Activated CD4-positive, alpha-beta T cell treated with anti-CD3 and anti-CD28 coated beads, Interleukin-2, Interleukin-6, amounts not matched to agents 100 ng/mL and 50 ng/mL, durations not matched to agents 16 hours and 8 hours (primary cell): ENCODE measurements at places on chromosomes 4 and X.
A peak's percentile ranks its signal among the peaks of the same experiment; 100 is the strongest.

- no peak for DNase-seq
Observed at GRCh38 chr4:94447754-94448411, 3.9 kb upstream of the PDLIM5 start.

DNA sequence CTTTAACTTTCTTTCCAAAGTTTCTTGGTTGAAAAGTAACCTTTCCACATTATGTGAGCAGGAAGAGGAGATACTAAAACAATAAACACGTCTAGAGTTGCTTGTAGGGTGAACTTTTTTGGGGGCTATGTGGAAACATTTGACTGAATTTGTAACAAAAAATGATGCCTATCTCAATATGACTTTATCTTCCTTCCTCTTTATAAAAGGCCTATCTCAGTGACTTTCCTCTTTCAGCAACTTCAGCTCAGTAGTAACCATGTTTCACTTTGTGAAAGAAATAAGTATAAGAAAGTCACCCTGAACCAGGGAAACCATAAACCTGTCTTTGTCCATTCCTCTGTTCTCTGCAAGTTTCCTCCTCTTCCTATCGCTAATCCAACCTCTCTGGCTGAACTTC lies 124.7 kb upstream of the TMEM164 start:
- no peak for DNase-seq

DNA sequence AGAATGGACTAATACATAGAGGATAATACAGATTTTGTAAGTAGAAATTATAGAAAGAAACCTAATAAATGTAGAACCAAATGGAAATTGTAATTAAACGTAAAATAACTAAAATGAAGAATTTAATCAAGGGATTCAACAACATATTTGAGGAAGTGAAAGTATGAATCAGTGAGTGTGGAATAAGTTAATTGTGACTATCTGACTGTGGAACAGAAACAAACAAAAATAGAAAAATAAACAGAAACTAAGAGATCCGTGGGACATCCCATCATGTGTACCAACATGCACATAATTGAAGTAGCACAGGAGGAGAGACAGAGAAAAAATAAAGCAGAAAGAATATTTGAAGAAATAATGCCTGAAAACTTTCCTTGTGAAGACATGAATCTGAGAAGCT lies 208.6 kb upstream of the TACR3 start:
- no peak for DNase-seq

DNA sequence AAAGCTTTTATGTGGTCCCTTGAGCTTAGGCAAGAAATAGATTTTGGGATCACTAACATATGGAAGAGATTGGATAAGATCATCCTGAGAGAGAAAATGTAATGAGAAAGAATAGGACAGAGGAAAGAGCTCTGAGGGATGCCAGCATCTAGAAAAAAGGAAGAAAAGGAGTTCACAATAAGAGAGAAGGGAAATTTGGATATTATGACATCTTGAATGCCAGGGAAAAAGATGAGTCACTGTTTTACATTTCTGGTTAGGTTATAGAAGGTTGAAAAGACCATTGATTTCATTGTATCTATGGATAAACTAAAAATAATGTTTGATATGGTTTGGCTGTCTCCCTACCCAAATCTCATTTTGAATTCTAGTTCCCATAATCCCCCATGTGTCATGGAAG lies 208.5 kb downstream of the MAD2L1 start:
- no peak for DNase-seq

DNA sequence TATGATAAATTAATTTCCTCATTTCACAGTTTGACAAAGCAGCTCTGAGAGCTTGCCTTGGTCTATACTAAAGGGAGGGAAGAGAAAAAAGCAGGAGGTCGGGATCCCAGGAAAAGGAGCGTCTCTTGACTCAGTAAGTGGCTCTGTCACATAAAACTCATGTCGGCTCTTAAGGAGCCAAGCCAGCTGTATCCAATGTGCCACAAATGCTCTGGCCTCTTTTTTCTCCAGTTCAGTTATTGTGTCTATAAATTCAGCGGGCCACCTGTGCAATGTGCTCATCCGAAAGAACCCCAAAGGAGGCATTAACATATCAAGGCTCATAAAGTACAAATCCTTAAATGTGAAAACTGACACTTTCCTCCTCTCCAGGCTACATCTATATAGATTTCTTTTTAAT lies 337.7 kb upstream of the FAM241A start:
- DNase-seq = no peak

- DNase-seq = no peak
Observed at GRCh38 chr4:128830906-128831503, 21.5 kb downstream of the JADE1 start.

- no peak for DNase-seq
Observed at GRCh38 chr4:30005995-30006394, 714.2 kb upstream of the PCDH7 start.

GRCh38 chr4:10164877-10165283 lies 48.3 kb upstream of the WDR1 start:
- peak; percentile 16 for DNase-seq

GRCh38 chr4:140689623-140690022 lies 66.6 kb downstream of the TBC1D9 start:
- DNase-seq = no peak

- no peak for DNase-seq
Observed at GRCh38 chr4:40734497-40734896, 15.3 kb upstream of the NSUN7 start.

DNA sequence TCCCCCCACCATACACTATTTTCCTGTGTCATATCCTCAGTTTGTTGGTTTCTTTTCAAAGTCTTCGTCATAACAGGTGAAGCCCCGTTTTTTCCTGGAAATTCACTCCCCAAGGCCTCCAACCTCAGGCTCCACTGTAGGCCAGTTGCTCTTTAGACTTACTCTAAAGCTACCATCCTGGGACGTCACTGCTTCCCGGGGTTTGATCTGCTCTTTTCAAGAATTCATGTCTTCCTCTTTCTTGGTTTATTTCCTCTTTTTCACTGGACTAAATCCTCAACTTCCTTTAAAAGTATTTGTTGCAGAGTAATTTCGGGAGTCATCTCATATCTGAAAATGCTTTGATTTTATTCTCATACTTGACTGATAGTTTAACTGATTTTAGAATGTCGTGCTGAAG lies 6.5 kb upstream of the SERTM2 start:
- no peak for DNase-seq

DNA sequence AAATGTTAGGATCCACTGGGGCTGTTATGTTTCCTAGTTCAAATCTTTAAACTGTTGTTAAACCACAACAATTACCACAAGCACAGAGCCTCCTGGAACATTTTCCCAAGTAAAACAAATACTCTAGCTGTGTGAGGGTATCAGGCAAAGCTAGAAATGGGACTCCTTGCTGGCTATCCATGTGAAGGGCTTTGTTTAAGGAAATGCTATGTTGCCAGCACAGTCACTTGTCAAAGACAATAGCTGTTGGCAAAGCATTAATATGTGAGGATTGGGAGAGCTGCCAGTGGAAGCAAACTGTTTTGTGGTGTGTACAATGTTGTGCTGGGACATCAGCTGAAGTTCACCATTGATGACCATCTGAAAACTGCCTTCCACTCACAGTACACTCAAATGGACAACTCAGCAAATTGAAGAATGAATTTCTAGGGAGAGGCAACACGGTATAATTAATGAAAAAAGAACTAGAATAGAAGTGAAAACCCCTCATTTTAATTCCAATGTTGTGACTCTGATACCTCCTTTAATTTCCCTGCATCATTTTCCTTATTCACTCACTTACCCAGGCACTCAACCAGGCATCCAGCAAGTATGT lies 100.8 kb downstream of the ANXA3 start:
- DNase-seq = no peak

DNA sequence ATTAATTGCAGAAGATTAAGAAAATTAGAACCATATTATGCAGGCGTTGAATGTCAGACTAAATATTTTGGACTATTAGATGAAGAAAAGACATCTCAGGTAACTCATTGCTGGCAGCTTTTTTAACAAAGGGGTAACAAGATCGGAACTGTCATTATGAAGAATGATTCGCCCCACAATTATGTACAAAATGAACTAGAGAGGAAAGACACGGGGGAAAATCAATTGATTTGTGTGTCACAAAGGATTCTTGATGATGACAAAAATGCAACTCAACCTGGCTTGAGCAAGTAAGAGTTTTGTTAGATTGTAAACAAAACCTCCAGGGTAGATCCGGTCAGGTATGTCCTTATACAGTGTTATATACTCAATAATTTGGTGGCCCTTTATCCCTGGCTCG lies 12.5 kb upstream of the DCLK2 start:
- DNase-seq = no peak

- peak; percentile 52 for DNase-seq
Observed at GRCh38 chr4:136864604-136865185, 667.6 kb downstream of the PCDH18 start.

DNA sequence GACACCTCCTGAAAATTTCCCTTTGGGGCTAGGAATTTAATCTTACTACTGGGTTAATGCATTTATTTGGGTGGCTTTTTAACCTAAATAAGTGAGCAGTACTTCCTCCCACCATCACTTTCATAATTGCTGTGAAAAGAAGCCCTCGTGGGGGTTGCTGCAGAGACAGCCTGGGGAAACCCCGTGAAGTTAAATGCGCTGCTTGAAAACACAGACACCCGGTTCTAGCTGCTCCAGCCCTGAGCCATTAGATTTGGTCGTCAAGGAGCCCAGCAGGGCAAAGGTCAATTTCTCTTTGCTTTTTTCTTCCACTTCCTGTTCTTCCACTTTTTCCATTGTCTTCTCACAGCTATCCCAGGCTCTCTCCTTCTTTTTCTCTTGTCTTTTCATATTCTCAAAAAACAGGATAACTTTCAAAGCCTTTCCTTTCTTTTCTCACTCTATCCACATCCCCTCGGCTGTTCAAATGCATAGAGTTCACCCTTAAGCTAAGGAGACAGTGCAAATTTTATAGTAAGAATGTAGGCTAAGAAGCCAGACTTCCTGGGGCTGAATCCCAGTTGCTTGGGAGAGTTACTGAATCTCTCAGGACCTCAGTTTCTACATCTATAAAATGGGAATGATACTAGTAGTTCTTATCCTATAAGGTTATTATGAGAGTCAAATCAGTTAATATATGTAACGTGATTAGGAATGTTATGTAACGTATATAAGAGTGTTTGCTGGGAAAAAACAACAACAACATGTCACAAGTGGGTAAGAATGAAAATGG lies 91.5 kb upstream of the ZNF827 start:
- peak; percentile 25 for DNase-seq

- no peak for DNase-seq
Observed at GRCh38 chr4:2290488-2290887, 28.6 kb upstream of the MXD4 start.

GRCh38 chrX:10296576-10296975 lies 139.8 kb downstream of the CLCN4 start:
- DNase-seq = no peak

DNA sequence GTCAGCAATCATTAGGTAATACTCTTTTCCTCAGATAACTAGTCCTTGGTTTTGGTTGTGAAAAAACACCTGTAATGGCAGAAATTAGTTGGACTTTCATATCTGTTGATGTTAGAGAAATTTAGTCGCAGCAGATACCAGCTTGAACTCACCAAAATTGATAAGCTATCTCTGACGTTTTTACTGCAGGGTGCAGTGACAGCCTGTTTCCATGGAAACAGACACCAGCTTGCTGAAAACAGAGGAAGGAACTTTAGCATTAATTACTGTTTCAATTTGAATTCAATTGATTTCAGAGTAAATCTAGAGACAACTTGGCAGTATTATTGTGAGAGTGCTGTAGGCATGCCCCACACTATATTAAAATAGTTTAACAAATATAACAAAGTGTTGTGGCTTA lies 246.5 kb downstream of the PPP1R2C start:
- no peak for DNase-seq

- DNase-seq = no peak
Observed at GRCh38 chr4:119731146-119731742, 102.6 kb upstream of the PDE5A start.

DNA sequence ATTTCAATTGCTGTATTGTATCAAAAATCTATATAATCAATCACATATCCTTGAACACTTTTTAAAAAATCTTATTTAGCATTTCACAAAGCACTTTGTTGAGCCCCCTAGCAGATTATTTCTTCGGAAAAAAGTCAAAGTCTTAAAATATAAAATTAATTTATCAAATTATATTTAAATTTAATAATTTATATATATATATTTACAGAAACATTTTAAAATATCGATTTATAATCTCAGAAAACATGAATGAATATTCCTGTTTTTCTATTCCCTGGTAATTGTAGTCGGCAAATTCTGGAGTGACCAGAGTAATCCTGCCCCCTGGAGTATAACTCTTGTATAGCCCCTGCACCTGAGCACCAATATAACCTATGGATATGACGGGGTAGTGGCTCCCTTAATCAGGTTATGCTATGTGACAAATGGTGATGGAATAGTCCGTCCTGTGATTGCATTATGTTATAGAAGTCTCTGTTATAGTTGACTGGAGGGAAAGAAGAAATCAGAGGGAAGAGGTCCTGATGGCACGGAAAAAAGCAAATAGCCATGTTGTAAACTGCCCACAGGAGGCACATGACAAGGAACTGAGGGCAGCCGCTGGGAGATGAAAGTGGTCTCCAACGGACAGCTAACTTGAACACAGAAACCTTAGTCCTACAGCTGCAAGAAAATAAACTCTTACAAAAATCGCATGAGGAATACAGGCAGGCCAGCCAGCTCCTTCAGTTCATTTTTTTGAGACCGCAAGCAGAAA lies 1092.3 kb downstream of the ARAP2 start:
- DNase-seq = peak; percentile 17

DNA sequence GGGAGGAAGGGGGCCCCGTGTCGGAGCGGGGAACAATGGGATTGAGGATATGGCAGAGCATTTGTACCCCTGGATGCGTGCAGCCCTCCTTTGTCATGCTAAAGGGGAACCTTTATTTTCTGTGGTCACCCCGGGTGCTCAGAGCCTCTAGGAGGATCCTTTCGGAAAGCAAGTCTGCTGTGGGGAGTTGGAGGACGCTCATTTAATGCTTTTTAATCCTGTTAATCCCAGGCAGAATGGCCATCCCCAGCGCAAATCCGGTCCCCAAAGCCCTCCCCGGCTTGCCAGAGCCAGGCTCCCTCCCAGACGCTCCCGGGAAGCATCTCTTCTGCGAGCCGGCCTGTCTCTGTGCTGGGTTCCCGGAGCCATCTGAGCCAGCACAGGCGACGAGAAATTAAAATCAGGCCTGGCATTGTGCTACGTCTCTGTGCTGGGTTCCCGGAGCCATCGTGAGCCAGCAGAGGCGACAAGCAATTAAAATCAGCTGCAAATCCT lies 113.2 kb upstream of the PPP2R3B start:
- no peak for DNase-seq

- no peak for DNase-seq
Observed at GRCh38 chr4:78423790-78424189, 127.8 kb upstream of the ANXA3 start.

GRCh38 chrX:68177542-68177941 lies 255.8 kb downstream of the OPHN1 start:
- DNase-seq = no peak

- no peak for DNase-seq
Observed at GRCh38 chrX:38271154-38271716, 50.6 kb upstream of the SRPX start.

- no peak for DNase-seq
Observed at GRCh38 chr4:20353646-20354045, 101.9 kb downstream of the SLIT2 start.
